ENCODE measurements at places on chromosomes 2 and 18.

DNA sequence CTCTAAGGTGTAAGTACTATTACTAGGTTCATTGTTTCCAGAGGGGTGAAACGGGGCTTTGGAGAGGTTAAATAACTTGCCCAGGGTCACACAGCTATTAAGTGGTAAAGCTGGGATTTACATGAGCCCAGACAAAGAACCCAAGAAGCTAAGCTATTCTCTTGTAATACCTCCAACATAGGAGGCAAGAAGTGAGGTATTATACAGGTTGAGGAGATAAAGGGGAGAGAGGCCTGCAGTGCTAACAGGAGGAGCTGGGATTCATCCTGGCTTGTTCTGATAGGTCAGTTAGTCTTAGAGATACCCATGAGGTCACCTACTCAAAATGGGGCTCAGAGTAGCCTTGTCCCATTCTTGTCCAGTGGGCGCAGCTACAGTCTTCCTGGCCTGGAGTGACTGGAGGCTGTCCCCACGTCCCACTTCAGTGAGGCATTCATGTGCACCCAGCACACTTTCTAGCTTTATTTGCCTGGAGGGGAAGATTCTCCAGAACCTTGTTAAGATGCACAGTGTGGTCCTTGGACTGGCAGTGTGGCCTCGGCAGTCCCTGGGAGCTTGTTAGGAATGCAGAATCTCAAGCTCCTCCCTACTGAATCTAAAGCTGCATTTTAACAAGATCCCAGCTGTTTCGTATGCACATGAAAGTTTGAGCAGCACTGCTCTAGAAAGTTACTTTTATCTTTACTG is 63.5 kb downstream of the MEIS1 start:
- no peak for DNase-seq

GRCh38 chr2:136051001-136051724 is 65.7 kb upstream of the DARS1 start:
- no peak for DNase-seq

GRCh38 chr2:199228887-199229819 is 228.6 kb downstream of the SATB2 start:
- DNase-seq, result no peak

DNA sequence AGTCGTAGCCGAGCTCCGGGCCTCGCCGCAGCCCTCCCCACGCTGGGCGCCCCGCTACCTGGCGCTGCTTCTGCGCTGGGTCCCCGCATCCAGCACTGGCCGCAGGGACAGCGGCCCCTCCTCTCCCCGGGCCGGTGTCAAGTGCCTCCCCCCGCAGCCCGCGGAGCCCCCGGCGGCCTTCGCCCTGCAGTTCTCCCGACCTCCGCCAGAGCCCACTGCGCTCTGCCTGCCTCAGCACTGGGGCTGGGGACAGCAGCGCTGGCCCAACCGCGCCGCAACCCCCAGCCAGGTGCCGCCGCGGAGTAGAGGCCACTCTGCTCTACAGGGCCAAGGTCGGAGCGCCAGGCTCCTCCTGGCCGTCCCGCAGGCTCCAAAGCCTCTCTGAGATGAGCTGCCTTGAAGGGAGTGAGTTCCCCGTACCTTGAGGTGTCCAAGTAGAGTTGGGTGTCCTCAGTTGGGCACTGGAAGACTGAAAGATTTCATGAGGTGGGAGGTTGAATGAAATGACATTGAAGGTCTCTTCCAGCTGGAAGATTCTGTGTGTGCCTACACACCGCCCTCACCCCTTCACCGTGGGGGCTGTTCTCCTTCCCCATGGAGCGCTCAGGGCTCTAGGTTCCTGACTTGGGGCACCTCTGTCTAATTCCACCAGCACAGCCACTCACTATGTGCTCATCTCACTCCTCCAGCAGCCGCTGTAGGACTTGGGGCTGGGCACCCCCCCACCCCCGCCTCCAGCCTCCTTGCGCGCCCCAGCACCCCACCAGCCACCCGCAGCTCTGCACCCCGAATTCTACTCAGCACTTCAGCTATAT is 854 bp upstream of the DNMT3A start:
- peak; percentile 74 for DNase-seq
